NCI-H187 treated with DMSO at 0.1 percent for 48 hours (cell line): ENCODE measurements at places on chromosomes 6 and 20.

DNA sequence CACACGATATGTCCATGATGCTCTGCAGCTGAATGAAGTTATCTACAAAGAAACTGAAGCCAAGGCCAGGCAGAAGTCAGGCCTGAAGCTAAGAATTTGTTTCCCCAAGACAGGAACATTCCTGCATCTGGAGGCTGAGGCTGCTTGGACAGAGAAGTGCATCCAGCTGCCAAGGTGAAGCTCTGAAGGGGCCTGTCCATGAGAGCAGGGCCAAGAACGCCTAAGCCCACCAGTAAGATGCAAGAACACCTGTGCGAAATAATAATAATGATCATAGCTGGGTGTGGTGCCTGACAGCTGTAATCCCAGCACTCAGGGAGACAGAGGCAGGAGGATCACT is 37.7 kb upstream of the B4GALT5 start:
- no peak for DNase-seq

GRCh38 chr6:167122827-167123657 is at the start of gene CCR6:
CCR6 (plus strand) TSS chr6:167123096; CDS start chr6:167136135, 13,039 bp downstream.
- DNase-seq: no peak

DNA sequence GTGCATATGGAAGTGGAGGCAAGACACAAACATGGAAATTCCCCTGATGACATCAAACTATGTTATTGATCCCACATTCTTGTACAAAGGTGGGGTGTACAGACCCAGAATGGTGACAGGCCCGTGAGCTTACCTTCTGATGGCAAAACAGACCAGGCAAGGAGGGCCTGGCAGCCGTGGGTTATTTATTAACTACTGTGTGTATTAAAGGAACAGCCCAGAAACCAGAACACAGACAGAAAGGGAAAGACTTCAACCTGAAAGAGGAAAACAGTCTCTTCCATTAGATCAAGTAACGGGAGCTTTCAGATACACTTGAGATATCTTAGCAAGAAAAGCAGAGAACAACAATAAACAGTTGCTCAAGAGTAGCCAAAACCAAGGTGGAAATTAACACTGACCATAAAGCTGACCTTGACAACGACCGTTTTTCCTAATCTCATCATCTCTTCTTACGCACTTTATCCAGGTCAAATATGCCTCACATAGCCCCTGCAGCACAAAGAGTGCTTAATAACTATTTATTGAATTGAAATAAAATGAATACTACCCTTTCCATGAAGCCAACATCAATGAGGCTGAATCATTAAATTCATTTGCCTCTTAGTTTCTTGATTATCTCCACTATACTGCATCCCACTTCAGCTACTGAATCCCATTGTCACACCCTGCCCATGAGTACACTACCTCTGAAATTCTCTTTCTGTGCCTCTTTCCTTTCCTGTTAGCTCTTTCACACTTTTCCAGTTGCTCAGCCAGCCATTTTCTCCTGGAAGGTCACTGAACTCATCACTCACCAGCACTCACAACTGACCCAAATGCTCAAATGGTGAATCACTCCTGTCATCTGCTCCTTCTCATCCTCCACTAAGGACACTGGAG is 67.4 kb downstream of the MOXD1 start:
- no peak for DNase-seq

DNA sequence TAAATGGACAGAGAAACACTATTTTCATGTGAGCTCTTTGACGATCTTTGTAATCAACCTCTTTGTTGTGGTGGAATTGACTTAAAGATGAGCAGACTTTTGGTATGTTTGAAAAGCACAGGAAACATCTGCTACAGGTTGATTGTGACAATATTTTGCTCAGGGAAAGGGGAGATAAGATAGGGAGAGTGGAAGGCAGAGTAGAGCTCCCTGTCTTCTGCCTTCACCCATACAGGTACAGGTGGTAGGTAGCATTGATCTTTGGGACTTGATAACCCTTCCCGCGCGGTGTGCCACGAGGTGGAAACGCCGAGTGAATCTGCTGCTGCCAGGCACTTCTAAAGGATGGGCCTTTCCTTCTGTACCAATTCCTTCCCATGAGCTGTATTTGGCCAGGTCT is 183.6 kb downstream of the UTRN start:
- no peak for DNase-seq

GRCh38 chr20:62183426-62184142 is 756 bp downstream of the MTG2 start:
- DNase-seq: no peak

GRCh38 chr6:11381801-11382513 is 149.5 kb upstream of the NEDD9 start:
- no peak for DNase-seq

DNA sequence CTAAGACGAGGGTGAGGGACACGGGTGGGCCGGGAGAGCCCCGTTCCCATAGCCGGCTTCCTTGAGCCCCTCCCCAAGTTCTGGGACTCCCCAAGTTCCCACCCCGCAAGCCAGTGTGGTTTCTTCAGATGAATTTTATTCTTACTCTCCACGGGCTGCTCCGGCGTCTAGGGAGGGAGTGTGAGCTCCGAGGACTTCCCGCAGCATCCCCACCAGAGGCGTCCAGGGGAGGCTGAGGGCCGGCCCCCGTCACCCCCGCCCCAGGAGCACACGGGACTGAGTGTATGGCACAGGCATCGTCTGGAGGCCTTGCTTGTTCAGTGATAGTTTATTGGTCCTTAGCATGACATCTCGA is 10.0 kb upstream of the SLC4A11 start:
- no peak for DNase-seq

DNA sequence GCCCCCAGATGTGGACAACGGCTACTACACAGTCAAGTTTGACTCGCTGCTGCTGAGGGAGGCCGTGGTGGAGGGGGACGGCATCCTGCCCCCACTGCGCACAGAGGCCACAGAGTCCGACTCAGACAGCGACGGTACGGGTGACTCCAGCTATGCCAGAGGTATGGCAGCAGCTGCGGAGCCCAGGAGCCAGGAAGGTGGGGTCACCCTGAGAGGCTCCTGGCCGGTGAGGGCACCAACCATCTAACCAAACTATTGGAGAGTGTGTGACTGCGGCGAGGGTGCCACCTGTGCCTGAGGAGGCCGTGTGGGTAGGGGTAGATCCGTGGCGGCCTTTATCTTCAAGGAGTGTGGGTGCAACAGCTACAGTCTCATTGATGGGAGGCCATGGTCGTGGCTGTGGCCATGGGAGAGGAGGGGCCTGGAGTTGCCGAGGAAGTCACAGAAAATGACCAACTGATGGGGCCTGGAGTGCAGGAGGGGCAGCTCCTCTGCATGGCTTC is 2.8 kb upstream of the LIME1 start:
- DNase-seq: no peak

DNA sequence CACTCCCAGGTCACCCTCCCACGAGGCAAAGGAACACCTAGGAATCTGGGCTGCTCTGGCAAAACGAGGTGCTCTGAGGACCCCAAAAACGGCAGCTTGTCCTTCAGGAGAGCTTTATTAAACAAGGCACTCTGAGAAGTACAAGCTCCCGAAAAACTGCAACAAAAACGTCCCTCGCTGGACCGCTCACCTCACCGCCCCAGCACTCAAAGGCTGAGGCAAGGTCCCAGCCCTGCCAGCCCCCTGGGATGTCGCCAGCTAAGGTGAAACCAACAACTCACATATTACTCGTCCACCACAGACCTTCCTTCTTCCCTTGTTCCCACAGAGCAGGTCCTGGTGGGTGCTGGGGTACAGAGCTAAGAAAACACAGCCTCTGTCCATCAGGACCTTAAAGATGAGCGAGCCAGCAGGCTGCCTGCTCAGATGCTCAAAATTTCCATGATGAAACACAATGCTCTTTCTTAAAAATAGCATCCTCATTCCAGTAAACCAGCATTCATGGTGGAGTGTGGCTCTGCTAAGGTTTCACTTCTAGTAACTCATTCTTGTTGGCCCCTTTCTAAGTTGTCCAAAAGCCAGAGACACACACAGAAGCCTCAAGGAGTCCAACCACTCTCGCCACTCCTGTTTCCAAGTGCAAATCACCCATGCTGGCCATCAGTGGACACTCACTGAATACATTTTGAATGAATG is 35.9 kb downstream of the ATP9A start:
- no peak for DNase-seq

DNA sequence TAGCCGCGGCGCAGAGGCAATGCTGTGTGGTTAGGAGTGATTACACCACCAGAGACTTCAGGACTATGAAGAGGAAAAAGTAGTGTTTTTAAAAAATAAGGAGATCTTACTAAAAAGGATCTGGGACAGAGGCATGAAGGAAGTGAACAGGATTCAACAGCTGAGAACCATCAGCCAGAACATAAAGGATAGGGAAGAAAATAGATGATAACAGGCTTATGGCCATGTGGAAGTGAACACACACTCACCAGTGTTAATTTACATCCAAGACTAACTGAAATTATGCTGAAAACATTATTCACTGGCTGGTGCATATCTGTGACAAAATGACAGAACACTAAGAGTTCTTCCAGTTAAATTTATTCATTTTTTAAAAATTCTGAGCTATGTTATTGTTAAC is 47.5 kb upstream of the BCLAF1 start:
- DNase-seq: no peak

DNA sequence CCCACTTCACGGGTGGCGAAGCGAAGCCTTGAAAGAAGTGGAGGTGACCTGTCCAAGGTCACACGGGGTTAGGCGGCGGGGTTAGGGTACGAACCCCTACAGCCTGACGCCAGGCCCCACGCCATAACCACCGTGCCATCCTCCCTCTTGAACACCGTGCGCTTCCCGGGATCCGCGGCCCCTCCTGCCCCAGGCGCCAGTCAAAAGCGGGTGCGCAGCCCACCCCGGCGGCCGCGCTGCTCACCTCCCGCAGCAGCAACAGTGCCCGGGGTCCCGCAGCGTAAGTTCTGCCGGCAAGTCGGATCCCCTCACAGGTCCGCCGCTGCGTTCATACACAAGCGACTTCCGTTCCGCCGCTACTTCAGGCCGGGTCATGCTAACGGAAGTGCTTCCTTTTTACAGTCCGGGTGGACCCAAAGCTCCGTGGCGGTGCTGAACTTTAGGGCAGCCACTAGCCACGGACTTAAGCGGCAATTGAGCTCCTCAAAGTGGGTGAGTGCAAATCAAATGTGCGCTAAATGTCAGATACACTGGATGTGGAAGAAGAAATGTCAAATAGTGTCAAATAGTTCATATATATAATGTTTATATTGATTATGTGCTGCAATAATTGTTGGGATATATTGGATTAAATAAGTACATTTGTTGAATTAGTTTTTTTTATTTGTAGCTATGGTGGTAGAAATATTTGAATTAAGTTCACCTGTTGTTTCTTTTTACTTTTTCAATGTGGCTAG is at the start of gene CDK5RAP1:
Gene CDK5RAP1, minus strand, starts transcription at position 336 of the 737 bp plus-strand sequence. CDS start 4,455 bp downstream, outside the sequence.
- peak; percentile 76 for DNase-seq

GRCh38 chr6:43671011-43671800 is 16.4 kb downstream of the MRPS18A start:
- no peak for DNase-seq

DNA sequence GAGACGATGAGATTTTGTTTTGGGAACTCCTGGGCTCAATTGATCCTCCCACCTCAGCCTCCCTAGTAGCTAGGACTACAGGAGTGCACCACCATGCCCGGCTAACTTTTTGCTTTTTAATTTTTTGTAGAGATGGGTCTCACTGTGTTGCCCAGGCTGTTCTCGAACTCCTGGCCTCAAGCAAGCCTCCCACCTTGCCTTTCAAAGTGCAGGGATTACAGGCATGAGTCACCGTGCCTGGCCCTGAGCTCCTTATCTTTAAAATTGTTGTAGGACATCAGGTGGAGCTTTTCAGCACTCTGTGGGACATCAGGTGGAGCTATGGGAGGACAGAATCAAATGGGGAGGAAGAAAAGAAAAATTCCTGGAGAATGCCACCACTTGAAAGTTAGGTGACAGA is 12.7 kb downstream of the ACTR5 start:
- DNase-seq: no peak

DNA sequence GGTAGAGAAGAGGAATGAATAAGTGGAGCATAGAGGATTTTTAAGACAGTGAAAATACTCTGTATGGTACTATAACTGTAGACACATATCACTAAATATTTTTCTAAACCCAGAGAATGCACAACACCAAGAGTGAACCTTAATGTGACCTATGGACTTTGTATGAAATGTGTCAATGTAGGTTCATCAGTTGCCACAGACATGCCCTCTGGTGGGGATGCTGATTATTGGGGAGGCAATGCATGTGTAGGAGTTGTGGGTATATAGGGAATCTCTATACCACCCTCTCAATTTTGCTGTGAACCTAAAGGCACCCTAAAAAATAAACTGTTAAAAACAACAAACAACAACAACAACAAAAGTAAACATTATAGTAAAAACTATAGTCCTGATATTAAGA is 293.7 kb downstream of the RNF144B start:
- DNase-seq: no peak

DNA sequence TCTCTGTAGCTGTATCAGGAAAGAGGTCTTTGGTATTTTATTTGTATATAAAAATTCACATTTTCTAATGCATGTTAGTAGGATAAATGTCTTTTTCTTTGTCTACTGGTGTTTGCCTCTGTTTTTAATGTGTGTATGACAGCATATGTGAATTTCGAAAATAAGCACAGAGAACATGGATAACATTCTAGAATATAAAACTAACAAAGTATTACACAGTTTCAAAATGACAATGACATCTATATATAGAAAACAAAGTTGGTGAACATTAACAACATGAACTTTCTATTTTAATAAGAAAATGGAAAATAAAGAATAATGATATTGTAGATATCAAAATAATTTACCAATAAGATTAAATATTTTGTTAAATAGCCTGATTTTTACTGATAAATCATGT is 608.0 kb downstream of the COL12A1 start:
- no peak for DNase-seq

DNA sequence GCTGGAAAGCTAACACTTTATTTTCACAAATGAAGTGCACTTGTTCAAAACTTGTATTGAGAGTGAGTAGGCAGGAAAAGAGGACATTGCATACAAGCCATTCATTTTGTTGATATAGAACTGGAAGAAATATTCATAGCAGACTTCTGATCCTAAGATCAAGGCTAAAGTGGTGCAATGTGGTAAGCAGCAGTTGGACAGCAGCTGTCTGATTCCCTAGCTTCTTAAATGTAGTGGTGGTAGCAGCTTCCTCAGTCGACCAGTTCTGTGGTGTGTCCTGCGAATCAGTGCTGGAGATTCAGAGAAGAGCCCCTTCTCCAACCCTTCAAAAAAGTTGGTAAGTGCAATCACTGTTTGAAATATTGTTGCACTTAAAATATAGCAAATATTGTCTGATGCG is 281.7 kb upstream of the GJE1 start:
- no peak for DNase-seq

GRCh38 chr20:49845060-49845459 is 32.4 kb downstream of the SLC9A8 start:
- no peak for DNase-seq
